ENCODE measurements at places on chromosomes 1 and 21. TPM values are rescaled to one million over a fixed set of nuclear protein-coding genes. Genes with fewer than 3 reads are reported as not detected.

GRCh38 chr1:197921235-197922069 is 4.3 kb downstream of the LHX9 start:
- peaks cover 19% of the 10 kb centered on the region for H3K27me3 ChIP-seq
- peaks cover 51% of the 10 kb centered on the region for H3K4me1 ChIP-seq
- no peaks in the 10 kb centered on the region for H3K36me3 ChIP-seq
- no peak for DNase-seq

DNA sequence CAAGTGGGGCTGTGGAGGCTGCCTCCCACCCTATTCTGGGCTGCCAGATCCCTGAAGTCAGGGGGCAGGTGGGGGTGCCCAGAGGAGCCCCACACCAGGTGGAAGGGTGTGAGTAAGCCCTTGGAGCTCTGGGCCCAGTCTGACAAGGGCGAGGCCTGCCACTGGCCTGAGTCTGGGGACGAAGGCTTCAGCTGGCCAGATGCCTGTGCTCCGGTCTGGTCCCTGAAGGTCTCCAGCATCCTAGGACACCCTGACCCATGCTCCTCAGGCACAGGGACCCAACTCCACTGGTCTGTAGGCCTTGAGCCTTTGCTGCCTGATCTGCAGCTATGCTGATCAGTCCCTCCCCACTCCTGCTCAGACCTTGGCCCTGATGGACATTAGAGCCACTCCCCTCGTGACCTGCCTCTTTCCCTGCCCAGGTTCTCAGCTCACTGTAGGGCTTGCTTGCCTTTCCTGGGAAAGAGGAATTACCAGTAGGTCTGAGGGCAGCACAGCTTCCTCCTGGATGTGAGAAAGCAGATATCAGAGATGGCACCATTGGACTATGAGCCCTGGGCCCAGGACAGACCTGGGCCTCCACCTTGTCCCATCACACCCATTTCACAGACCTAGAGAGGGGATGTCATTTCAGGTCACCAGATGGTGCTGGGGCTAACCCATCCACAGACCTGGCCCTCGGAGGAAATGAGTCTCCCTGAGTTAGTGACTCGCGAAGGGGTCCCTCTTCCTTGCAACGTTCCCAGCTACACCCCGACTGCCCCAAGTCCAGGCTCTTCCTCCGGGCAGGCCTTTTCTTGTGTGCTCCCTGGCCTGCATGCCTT is 32.8 kb upstream of the CSF3R start:
- H3K27ac ChIP-seq, result no peak overlapping the region
- no peaks in the 10 kb centered on the region for H3K36me3 ChIP-seq
- no peaks in the 10 kb centered on the region for H3K4me1 ChIP-seq
- no peak overlapping the region for H3K4me3 ChIP-seq
- DNase-seq, result no peak
- H3K27me3 ChIP-seq, result no peaks in the 10 kb centered on the region

DNA sequence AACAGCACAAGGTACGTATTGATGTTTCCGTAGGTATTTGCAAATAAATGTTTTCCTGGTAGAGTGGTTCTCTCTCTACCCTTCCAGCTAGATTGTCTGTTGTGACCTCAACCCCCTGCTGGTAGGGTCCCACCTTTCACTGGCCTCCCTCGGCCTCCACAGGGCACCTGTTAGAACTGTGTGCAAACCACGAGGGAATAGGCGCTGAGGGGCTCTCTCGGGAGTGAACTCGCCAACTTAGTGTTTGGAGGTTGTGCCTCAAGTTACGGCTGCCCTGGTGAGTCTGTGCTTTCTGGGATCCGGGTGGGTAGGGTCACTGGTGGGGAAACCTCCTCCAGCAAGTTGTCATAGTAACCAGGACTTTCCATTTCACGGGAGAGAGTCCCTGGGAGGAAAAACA is 204.7 kb upstream of the EDN2 start:
- no peaks in the 10 kb centered on the region for H3K36me3 ChIP-seq
- no peak overlapping the region for H3K27ac ChIP-seq
- H3K27me3 ChIP-seq, result no peaks in the 10 kb centered on the region
- H3K4me1 ChIP-seq, result peaks cover 2% of the 10 kb centered on the region
- DNase-seq, result no peak
- H3K4me3 ChIP-seq, result no peak overlapping the region

DNA sequence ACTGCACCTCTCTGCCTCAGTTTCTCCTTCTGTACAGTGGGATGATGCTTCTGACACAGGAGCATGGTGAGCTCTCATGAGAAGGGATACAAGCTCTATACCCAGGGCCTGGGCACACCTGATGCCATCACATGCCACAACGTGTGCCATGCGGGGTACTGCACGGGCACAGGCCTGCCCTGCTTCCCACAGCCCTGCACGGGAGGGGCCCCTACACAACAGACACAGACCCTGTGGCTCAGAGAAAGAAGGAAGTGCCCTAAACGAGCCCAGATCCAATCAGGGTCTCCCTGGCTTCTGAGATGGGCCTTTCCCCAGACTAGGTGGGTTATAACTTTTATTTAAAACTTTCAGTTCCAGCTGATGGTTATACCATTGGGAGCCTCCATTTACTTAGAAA is 24.6 kb downstream of the C2CD2 start:
- H3K4me1 ChIP-seq, result peaks cover 28% of the 10 kb centered on the region
- no peak overlapping the region for H3K4me3 ChIP-seq
- no peak for DNase-seq
- no peak overlapping the region for H3K27ac ChIP-seq

DNA sequence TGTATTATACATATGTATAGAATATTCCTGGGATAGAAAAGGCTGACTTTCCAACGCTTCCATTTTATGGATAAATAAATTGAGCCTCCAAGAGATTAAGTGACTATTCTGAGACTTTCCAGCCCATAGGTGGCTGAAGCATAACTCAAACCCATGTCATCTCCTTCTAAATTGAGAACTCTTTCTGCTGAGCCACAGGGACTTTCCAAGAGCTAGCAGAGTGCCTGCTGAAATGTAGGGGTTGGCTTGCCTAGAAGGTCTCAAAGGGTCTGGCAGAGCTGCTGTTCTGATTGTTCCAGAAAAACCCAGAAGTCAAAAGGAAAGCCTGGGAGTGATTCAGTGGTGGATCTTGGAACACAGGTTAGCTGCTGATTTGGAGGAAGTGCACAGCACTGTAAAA is 146.4 kb upstream of the BEND5 start:
- no peaks in the 10 kb centered on the region for H3K27me3 ChIP-seq
- no peaks in the 10 kb centered on the region for H3K36me3 ChIP-seq
- H3K27ac ChIP-seq, result no peak overlapping the region
- DNase-seq, result no peak
- no peak overlapping the region for H3K4me3 ChIP-seq
- H3K4me1 ChIP-seq, result no peaks in the 10 kb centered on the region

DNA sequence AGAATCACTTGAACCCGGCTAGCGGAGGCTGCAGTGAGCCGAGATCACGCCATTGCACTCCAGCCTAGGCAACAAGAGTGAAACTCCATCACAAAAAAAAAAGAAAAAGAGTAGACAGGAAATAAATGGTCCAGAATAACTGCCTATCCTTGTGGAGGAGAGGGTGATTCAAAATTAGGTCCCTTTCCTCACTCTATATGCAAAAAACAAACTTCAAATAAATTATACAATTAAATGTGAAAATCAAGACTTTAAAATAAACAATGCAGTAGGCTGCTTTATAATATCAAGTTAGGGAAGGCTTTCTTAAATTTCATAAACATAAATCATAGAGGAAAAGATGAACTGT is 26.4 kb downstream of the MRPL39 start:
- H3K36me3 ChIP-seq, result peaks cover 3% of the 10 kb centered on the region
- H3K4me3 ChIP-seq, result no peak overlapping the region
- H3K4me1 ChIP-seq, result no peaks in the 10 kb centered on the region
- DNase-seq, result no peak
- H3K27me3 ChIP-seq, result no peaks in the 10 kb centered on the region
- H3K27ac ChIP-seq, result no peak overlapping the region

DNA sequence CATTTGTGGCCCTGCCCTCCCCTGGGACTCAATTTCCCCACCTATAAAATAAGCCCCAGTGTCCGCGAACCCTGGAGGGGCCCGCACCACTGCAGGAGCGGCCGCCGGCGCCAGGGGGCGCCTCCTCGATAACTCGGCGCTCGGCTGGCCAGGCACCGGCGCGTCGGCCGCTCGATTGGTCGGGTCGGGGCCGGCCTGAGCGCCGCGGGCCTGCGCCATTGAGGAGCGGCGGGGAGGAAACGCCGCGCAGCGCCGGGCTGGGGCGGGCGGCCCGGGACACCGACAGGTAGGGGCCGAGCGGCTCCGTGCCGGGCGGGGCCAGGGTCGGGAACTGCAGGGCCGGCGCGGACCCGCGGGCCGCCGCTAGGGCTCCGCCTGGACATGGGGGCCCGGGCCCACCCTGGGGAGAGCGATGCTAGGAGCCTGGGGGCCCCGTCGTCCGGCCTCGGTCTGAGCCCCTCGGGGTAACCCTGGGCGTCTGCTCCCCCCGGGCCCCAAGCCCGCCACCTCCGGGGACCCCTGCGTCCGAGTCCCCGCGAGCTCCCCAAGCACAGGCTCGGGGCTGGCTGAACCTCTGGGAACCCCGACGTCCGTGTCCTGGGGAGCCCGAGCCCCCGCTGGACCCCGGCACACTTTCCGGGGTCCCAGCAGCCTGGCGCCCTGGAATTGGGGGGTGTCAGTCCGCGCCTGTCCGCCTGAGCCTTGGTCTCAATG is at the start of gene VPS13D:
TSS of gene VPS13D (plus strand) at position 196 of the 714 bp plus-strand sequence. CDS start 4,237 bp downstream, outside the sequence.
- peaks cover 22% of the 10 kb centered on the region for H3K4me1 ChIP-seq
- peaks cover 4% of the 10 kb centered on the region for H3K36me3 ChIP-seq
- H3K4me3 ChIP-seq, result peak within 1 kb of the TSS; percentile 90
- H3K27ac ChIP-seq, result no peak within 1 kb of the TSS

DNA sequence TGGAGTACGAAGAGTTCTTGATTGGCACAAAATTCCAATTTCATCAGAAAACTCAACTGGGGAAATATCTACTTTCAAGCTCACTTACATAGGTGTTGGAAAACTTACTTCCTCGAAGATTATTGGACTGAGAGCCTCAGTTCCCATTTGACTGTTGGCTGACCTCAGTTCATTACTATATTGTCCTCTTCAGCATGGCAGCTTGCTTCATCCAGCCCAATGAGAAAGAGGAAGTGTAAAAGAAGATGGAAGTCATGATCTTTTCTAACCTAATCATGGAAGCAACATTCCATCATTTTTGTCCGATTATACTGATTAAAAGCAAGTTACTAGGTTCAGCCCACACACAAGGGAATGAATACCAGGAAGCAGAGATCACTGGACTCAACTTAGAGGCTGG is 49.4 kb downstream of the HSD3B1 start:
- no peak for DNase-seq
- no peak overlapping the region for H3K27ac ChIP-seq
- H3K27me3 ChIP-seq, result no peaks in the 10 kb centered on the region

- H3K27me3 ChIP-seq, result no peaks in the 10 kb centered on the region
- no peak overlapping the region for H3K27ac ChIP-seq
- H3K4me1 ChIP-seq, result no peaks in the 10 kb centered on the region
- no peak overlapping the region for H3K4me3 ChIP-seq
- DNase-seq, result no peak
Observed at GRCh38 chr1:2060535-2060934, 10.3 kb downstream of the PRKCZ start.

The AIM2 gene
- total RNA-seq, result 2.5 TPM

The FBLIM1 gene
- 0.50 TPM for total RNA-seq

The TFF1 gene
- not detected for total RNA-seq

The C8B gene
- total RNA-seq, result not detected
